ENCODE measurements at places on chromosomes 4 and X.

- peak; percentile 26 for DNase-seq
These were observed 131.0 kb downstream of the DCLK2 start for GRCh38 chr4:150209140-150209829.

- no peak for DNase-seq
These were observed 113.4 kb downstream of the PACRGL start for GRCh38 chr4:20813700-20814099.

GRCh38 chr4:140743194-140743931 lies 12.8 kb downstream of the TBC1D9 start:
- DNase-seq, result no peak

DNA sequence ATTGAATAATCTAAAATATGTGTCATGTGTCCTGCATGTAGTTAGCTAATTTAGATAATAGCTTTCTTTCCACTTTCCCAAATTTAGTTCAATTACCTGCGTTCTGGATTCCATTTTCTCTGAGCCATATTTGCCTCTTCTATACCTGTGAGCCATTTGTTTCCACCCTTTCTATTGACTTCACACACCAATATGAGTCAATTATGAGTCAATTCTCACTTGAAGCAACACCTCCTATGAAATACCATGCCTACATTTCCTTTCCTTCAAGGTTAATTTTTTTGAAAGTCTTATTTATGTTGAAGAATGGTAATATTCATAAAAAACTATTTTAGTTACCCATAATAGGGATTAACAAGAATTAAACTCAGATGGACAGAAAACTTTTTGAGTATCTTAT lies 25.8 kb downstream of the NPY2R start:
- no peak for DNase-seq

- DNase-seq, result no peak
These were observed 18.8 kb upstream of the RPL34 start for GRCh38 chr4:108601532-108601931.

- no peak for DNase-seq
These were observed 92.6 kb upstream of the MAPK10 start for GRCh38 chr4:86452422-86452891.

DNA sequence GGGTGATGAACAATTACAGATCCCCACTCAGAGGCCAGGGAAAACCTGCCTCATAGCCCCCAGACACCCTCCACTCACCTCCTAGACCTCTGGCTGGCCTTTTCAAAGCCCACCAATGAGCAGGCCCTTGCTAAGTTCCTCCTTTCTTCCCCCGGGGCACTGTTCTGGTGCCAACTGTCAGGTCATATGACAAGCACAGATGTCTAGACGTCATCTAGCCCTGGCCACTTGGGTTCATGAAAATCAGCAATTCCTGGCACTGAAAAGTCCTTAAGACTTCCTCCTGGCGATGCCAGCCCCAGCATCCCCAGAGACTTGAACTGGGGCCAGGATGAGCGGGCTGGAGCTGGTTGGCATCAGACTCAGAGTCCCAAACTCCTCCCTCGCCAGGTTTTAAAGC lies 115.6 kb upstream of the NALF2 start:
- DNase-seq, result no peak

GRCh38 chr4:184705692-184706091 lies 28.2 kb downstream of the CENPU start:
- no peak for DNase-seq

DNA sequence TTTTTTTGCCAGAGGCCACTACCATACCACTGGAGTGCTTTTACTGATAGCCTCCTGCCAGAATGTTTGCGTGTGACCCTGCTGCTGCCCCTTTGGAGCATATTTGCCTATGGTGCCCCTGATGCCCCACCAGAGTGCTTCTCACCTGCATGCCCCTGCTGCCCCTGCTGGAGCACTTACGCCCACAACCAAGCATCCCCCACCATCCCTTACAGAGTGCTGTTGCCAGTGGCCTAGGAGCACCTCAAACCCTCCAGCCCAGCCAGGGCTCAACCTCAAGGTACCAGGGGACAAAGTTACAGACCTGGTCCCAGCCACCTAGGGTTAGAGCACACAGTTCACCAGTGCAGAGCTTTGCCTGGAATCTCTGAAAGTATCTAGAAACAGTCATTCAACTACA lies 207.2 kb downstream of the CFAP299 start:
- no peak for DNase-seq

DNA sequence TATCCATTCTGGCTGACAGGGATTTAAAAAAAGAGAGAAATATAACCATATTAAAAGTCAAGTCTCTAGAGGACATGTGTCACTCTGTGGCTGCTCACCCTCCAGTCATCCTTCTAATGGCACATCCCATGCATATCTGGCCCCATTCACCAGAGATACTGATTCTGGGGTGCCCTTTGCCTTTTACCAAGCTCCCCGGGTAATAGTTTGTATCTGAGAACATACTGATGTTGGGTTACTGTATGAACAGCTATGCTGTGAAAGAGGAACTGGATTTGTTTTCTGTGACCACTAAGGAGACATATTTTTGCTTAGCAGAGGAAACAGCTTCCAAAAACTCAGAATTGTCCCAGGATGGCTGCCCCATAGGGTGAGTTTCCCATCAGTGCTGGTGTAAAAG lies 56.0 kb downstream of the SAT1 start:
- no peak for DNase-seq

DNA sequence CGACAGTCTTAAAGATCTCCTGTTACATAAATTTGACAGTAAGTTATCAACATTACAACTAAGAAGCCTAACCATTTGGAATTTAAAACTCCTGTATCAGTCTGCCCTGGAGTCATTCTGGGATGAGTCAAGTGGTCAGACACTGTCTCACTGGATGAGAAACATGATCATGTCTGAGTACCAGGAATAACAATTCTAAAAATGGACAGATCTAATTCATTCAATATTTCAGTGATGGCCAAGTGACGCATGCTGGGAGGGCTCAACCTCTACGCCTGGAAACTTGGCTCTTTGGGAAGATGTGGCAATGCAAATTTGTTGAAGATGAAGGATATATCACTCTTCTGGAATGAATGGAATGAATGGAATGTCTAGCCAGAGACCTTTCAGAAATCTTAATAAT lies 1427.2 kb downstream of the STIM2 start:
- DNase-seq, result peak; percentile 43

DNA sequence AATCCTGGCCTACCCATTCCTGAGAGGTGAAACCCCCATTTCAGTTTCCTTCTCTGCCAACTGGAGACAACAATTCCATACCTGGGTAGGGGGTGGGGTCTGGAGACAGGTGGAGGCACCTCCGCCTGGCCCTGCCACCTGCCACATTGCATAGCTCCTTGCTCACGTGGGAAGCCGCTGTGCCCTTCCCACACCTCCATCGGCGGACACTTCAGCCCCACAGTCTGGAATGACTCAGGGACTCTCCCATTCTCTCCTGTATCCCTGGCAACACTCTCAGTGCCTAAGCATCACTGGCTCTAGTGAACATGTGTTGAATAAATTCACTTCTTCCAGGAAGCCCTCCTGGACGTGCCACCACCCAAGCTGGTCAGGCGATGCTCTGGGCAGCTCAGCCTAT lies 21.7 kb downstream of the PPP2R2C start:
- DNase-seq, result no peak

DNA sequence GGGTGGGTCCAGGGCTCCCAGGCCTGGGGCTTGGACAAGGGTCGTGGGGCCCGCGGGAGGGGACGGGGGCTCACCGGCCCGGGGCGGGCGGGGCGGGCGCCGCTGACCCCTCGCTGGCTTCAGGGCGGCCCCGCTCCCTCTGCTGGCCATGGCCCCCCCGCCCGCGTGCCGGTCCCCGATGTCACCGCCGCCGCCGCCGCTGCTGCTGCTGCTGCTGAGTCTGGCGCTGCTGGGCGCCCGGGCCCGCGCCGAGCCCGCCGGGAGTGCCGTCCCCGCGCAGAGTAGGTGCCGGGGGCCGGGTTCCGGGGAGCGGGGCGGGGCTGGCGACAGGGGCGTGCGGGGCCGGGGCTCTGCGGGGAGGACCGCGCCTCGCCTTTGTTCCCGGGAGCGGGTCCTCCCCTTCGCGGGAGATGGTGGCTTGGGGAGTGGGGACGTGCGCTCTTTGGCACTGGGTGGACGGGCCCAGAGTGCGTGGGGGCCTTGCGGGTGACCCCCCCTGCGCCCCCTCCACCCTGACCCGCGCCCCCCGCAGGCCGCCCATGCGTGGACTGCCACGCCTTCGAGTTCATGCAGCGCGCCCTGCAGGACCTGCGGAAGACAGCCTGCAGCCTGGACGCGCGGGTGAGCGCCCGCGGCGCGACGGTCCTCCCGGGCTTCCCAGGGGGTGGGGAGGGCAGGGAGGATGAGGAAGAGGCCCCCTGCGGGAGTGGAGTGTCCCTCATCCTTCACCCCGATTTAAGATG lies 16.8 kb upstream of the NAT8L start:
- no peak for DNase-seq

DNA sequence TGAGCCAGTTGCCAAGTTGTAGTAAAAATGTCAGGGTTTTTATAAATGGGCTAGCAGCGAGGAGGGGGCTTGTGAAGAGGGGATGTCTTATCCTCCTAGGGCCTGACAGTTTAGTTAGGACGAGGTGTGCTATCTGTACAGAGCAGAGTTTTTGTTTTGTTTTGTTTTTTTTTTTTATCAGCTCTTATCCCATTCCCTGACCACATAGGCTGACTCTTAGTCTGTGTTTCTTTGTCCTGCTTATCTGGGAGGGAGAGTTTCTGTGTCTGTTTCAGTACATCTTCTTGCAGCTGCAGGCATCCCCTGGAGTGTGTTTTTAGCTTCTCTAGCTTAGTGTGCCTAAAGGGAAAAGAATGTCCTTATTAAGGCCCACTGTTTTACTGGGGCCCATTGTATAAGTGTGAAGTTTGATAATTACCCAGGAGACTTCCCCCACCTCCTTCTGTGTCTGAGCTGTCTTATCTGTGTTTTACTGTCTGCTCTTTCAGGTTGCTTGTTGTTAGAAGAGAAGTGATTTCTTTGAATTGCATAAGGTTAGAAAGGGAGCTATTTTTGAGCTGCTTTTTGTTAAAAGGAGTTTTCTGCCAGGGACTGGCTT lies 32.0 kb downstream of the PAGE2 start:
- no peak for DNase-seq

GRCh38 chrX:107107459-107107858 lies 11.2 kb downstream of the RBM41 start:
- DNase-seq, result no peak

GRCh38 chr4:106530821-106531220 lies 162.2 kb upstream of the GIMD1 start:
- no peak for DNase-seq

DNA sequence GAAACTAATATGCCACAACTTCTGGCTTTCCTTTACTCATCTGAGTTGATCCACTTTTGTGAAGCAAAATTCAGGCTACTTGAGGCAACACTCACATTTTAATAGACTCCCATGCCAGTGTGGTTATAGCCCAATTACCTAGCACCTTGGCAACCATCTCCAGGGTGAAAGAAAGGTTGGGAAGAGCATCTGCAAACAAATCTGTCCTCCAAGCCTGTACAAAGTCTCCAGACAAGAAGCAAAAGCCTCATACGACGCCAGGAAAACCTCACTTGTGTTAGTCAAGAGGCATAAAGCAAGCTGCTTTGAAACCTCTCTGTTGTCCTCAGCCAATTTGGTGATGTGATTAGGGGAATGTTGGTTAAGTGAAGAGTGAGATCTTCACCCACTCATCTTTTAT lies 246.6 kb downstream of the THOC2 start:
- no peak for DNase-seq

- no peak for DNase-seq
These were observed 346.9 kb downstream of the ARHGAP24 start for GRCh38 chr4:85821688-85822455.

- no peak for DNase-seq
These were observed 208.4 kb downstream of the COL25A1 start for GRCh38 chr4:109094056-109094455.

DNA sequence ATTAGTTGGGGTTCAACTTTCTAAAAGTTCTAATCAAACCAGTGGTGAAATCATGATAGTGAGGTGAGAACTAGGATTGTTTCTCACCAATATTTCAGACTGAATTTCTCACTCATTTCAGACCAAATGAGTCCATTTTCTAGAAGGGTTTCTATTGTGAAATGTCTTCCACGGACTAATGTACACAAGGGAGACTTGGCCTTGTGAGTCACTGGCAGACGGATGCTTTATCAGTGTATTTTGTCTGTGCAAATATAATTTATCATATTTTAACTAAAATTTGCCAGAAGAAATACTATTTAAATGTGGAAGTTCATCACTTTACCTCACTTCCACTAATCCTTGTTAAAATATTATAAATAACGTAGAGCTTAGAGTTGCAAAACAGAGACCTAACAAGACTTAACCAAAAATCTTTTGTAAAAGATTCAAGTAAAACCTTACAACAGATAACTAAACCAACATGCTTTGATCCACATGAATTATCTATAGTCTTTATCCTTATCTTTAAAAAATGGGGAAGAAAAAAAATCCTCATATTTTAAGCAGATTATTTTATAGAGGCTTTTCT lies 506.0 kb upstream of the FAM241A start:
- DNase-seq, result no peak

- no peak for DNase-seq
These were observed 261.8 kb upstream of the EDNRA start for GRCh38 chr4:147219145-147219544.

DNA sequence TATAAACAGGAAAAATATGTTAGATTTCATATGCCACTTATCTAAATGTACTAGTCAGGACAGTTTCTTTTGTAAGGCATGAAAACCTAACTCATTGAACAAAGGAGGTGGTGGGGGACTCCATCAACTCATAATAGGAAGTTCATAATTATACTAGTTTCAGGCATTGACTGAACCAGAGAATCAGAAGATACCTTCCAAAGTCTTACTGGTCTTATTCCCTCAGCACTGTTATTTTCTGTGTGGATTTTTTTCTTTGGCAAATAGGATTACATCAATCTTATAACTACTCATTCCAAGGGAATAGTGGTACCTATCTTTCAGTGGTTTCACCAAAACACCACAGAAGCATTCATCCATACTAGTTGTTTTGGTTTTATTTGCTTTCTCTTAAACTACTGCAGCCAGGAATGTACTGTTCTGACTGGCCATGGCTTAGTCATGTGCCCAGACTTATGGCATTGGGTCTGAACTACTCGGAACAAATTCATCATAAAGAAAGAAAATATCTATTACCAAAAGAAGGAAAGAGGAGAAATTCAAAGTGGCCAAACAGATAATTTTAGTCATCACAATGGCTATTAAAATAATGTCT lies 273.9 kb downstream of the ARAP2 start:
- no peak for DNase-seq

GRCh38 chrX:53440621-53441517 lies 6.7 kb upstream of the HSD17B10 start:
- no peak for DNase-seq
